ENCODE measurements at places on chromosomes 12 and 14.

DNA sequence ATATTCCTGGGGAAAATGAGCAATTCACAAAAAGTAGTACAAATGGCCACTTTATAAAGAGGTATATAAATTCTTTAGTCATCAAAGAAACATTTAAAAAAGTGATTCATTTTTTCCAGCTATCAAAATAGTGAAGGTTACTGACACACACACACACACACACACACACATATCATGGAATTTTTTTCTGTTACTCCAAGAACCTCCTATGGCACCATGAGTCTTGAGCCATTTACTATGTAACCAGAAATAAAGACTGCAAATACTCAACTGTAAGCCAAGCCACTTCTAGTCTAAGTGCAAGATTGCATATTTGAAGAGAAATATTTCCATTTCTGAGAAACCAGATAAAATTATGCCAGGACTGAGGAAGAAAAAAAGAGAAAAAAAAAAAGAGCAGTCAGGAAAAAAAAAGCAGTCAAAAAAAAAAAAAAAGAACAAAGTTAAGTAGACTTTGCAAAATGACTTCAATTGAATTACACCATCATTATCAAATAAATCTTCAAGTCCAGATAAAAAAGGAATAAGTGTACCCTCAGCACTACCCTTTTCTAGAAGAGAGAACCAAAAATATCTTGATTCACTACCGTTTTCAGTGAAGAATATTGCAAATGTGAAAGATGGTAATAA, 275.7 kb downstream of the DAD1 start:
- DNase-seq: no peak

GRCh38 chr14:88005978-88006851, 1.3 kb downstream of the GPR65 start:
- DNase-seq: no peak

DNA sequence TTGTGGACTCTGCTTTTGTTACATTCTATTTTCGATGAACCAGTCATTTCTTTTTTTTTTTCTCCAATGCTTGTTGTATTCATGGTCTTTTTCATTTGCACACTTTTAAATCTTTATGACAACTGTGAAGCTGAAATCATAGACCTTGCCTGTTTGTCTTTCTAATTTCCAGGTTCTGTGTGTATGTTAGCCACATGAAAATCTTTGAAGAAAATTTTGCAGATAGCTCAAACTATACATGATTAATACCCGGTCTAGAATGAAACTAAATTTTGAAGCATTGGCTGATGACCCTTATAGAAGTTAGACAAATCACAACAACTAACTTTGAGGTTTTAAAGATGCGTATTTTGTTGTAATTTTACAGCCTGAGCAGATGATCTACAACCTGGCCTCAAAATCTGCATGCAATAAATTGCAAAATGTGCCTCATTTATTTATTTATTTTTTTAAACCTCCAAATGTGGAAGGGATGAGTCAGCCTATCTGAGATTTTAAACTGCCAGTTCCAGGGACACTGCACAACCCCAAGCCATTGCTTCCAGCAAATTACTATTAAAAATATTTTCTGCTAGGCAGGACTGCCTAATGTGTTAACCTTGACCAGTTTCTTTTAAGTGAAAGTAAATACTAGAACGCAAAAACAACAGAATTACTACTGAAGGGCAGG, 96.3 kb upstream of the NAV3 start:
- DNase-seq: no peak

- no peak for DNase-seq
These were observed 63.4 kb downstream of the BEGAIN start for GRCh38 chr14:100523843-100524169.

DNA sequence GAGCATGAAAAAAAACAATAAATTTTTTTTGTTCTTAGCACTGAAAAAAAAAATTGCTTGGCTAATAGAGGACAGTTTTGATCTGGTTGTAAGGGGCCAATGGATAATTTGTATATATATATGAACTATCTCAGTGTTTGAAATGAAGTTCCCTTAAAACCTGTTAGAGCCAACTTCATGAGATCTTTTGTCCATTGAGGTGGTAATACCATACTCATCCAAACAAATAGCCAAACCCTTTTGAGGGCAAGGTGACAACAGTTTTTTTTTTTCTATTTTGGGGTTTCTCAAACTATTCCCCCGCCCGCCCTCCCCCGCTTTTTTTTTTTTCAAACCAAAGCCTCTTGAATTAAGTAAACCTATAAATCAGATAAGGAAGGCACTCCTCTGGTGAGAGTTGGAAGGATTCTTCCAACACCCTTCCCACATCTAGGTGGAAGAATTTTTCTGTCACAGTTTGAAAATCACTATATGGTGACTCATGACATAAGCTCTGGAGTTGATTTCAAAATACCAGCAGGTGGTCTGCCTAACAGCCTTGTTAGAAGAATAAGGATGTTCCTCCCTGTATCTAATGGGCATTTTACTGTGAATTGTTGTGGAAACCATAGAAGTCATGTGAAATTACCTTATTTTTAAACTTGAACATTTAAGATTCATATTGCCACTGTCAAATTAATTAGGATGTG, 10.2 kb downstream of the ARHGAP5 start:
- no peak for DNase-seq

DNA sequence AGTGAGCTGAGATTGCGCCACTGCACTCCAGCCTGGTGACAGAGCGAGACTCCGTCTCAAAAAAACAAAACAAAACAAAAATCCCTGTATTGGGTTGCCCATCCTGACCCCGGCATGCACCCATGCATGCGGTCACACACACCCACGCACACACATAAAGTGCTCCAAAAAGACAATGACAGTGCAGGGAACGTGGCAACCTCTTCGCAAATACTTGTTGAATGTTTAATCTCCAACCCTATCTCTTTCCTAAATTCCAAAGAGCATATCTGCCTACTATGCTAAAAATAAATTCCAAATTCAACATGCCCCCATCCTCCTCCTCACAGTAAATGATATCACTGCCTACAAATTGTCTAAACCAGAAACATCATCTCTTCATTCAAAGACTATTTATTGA, 13.5 kb downstream of the SLC7A7 start:
- no peak for DNase-seq

GRCh38 chr14:45242706-45243105, 10.3 kb downstream of the MIS18BP1 start:
- DNase-seq: no peak

- no peak for DNase-seq
These were observed 215.6 kb downstream of the FSCB start for GRCh38 chr14:44291366-44291915.

- no peak for DNase-seq
These were observed 54.0 kb upstream of the ELK3 start for GRCh38 chr12:96140174-96140573.

- DNase-seq: peak; percentile 41
These were observed 51.4 kb downstream of the SUSD6 start for GRCh38 chr14:69662636-69663299.

DNA sequence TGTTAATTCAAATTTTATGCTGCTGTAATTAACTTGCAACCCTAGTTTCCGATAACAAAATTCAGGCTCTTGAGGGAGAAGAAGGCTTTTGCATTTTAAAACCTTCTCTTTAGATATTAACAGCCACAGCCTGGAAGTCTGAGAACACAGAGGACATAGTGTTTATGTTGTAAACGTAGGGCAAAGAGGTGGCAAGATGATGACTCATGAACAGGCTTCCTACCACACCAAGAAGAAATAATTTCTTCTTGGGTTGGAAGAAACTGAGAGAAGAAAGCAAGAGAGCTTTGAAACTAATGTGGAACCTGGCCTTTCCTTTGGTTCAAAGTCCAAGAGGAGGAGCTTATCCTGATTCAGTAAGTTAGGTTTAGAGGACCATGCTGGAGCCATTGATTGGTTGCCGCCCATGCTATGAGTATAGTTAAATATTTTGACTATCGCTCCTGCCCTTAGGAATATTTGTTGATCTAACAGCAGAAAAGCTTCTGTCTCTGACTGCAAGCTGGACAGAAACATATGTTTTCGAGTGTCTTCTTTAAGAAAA, 31.8 kb downstream of the CCDC198 start:
- no peak for DNase-seq

- peak; percentile 90 for DNase-seq
These were observed 4.7 kb downstream of the FOS start for GRCh38 chr14:75283162-75283832.

DNA sequence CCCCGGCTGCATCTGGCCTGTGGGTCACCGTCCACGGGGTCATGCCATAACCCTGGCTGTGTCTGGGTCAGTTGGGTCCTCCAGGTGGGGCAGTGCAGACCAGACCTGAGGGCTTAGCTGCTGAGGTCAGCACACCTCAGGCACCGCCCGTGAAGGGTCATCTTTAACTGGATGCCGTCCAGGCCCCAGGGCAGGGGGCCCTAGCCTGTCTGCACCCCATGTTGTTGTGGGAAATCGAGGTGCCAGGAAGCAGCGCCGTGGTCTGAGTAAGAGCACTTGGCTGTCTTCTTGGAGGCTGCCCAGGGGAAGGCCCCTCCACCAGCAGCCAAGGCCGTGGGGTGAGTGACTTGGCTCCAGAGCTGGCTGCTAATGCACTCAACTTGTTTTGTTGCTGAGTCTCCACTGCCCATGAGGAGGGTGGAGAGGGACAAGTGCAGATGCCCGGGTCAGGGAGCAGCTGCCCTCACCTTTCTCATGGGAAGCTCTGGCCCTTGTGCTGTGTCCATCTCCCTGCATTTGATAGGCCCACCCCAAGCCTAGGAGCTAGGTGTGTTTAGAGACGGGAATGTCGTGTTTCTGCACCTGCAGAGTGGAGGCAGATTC, 317.2 kb downstream of the TMEM121 start:
- DNase-seq: no peak

DNA sequence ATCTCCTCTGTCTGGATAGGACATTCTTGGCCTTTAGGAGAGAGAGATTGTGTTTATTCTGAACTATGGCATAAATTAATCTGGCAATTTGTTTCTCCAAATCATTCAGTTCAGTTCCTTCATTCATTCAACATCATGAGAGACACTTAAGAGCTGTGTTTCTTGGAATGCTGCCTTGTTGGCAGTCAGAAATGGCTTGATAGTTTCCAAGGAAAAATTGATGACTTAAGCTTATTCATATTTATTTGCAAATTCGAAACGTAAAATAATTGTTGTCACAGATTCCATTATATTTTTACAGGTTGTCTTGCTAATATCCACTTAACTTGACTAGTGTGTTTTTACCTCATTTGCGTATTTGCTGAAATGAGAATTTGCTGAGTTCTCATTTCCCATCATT, 393.0 kb downstream of the C12orf75 start:
- no peak for DNase-seq

- no peak for DNase-seq
These were observed 321.2 kb upstream of the FAR2 start for GRCh38 chr12:28827861-28828260.

GRCh38 chr14:23604148-23604547, 25.6 kb upstream of the JPH4 start:
- DNase-seq: no peak

DNA sequence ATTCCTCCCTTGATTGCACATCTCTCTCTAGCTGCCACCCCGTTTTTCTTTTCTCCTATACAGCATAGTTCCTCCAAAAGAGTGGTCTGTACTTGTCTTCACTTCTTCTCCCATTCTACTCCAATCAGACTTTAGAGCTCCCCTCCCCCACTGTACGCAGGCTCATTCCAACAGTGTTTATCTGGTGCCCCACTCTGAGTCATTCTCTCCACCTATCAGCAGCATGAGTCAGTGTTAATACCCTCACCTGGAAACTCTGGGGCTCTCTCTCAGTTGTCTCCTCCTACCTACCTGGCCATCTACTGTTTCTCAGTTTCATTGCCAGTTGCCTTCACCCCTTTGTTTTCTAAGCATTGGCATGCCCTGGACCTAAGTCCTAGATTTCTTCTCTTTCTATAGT, 175.1 kb upstream of the ARHGAP5 start:
- DNase-seq: no peak

- no peak for DNase-seq
These were observed 4.1 kb upstream of the TMEM120B start for GRCh38 chr12:121708313-121709063.

- DNase-seq: no peak
These were observed 161.1 kb upstream of the FOXN3 start for GRCh38 chr14:89578156-89578555.

DNA sequence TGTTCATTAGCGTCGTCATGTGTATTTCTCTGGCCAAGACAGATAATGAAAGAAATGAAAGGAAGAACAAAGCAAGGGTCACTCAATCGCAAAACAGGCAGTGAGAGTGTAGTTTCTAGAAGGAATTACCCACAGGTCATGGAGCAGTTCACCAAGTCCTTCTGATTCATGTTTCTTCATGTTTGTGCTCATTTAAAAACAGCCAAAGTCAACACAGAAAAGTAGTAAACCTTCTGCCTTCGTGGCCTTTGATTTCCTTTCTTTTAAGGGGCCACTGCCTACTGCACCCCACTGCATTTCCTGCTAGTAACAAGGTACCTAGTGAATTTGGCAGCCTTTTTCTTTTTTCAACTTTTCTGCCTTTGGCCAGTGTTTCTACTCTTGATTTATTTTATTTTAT, 75.1 kb downstream of the KCNK13 start:
- no peak for DNase-seq

- no peak for DNase-seq
These were observed 21.4 kb downstream of the KCTD10 start for GRCh38 chr12:109455706-109456105.

DNA sequence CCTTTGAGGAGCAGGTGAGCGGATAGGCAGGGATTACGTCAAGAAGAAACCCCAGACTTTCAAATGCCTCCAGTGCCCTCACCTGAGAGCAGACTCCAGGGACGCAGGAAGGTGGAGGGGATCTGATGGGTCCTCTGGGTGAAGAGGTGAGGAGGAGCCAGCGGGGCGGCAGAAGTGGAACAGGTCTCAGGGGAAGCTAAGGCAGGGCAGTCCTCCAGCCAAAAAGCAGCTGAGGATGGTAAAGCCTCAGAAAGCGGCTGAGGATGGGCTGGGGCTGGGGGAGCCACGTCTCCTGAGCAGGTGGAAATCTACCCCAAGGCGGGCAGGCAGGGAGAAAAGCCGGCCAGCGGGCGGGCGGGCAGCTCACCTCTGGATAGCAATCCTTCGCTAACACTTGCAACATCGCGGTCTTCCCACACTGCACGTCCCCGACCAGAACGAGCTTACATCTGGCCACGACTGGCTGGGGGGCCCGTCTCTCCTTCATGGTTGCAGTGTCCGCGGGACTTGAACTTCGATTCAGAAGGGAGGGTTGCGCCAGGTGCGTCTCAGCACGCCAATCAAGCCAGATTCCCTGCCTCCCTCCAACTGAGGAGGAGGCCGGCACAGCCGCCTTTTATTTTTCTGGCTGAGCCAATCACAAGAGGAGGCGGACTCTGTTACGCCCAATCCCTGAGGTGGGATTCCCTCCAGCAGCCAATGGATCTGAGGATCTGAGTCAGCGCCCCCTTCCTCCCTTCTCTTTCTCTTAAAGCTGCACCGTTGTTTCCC, at the start of gene RND1:
RND1 (minus strand) TSS at position 590 of the 771 bp plus-strand sequence; CDS start at position 487, 103 bp downstream.
- peak; percentile 88 for DNase-seq

DNA sequence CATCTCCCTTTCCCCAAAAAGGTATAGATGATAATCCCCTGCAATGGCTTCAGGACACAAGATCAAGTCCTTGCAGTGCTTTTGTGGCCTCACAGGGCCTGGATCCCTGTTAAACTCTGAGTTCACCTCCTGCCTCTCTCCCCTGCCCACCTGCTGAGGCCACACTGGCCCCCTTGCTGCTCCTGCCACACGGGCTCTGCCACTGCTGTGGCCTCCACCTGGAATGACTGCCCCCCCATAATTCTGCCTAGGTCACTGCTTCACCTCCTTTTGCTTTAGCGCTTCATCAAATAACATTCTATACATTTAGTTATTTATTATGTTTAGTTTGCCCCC, 653 bp upstream of the IFI27 start:
- DNase-seq: no peak
